ENCODE measurements at places on chromosomes 5 and 9.

- no peak overlapping the region for H3K4me3 ChIP-seq
- H3K4me1 ChIP-seq, result no peaks in the 10 kb centered on the region
- no peak for DNase-seq
- no peak overlapping the region for H3K27ac ChIP-seq
- no peaks in the 10 kb centered on the region for H3K27me3 ChIP-seq
- peaks cover 14% of the 10 kb centered on the region for H3K36me3 ChIP-seq
Measured at GRCh38 chr5:122602700-122603099, 172.2 kb upstream of the SNX2 start.

DNA sequence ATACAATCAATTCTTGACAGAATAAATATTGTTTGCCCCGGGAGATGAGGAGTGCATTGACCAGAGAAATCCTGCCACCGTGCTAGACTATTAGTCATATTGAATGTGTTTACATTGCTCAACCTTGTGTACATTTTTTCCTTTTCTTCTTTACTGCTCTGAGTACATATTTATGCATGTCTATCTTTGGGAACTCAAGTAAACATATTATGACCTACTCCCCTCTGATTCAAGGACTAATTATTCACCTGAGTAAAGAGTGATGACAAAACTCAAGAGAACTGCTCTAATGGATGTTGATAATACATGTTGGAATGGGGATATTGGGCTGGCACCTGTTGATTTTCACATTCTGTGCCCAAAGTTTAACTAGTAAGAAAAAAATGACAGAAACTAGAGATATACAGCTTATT is 3.9 kb upstream of the SPINK1 start:
- H3K4me1 ChIP-seq, result no peaks in the 10 kb centered on the region
- peaks cover 5% of the 10 kb centered on the region for H3K27me3 ChIP-seq
- H3K36me3 ChIP-seq, result no peaks in the 10 kb centered on the region

- H3K27ac ChIP-seq, result no peak overlapping the region
- peaks cover 4% of the 10 kb centered on the region for H3K36me3 ChIP-seq
- DNase-seq, result no peak
- no peaks in the 10 kb centered on the region for H3K4me1 ChIP-seq
Measured at GRCh38 chr5:109250533-109251329, 159.0 kb downstream of the PJA2 start.

- H3K27ac ChIP-seq, result no peak overlapping the region
- peaks cover 14% of the 10 kb centered on the region for H3K4me1 ChIP-seq
- no peaks in the 10 kb centered on the region for H3K36me3 ChIP-seq
- peak; percentile 89 for DNase-seq
Measured at GRCh38 chr9:114108016-114108833, 9.1 kb upstream of the KIF12 start.

DNA sequence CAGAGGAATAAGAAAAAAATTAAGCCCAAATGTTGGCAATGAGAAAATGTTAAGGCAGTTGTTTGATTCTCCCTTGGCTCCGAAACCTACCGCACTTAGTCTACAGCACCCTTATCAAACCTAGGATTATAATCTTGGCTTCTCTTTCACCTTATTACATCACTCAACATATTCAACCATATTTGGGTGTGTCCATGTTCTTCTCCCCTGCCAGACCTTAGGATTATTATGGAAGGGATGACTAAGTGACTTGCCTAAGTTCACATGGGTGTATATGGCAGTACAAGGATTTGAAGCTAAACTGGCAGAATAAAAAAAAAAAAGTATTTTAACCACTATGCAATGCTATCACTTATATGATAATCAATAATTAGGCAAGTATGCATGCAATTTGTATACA is 76.4 kb downstream of the PLK2 start:
- peaks cover 13% of the 10 kb centered on the region for H3K36me3 ChIP-seq
- DNase-seq, result no peak
- H3K27ac ChIP-seq, result no peak overlapping the region
- no peaks in the 10 kb centered on the region for H3K27me3 ChIP-seq
- no peaks in the 10 kb centered on the region for H3K4me1 ChIP-seq
- H3K4me3 ChIP-seq, result no peak overlapping the region

- no peak overlapping the region for H3K4me3 ChIP-seq
- H3K4me1 ChIP-seq, result peaks cover 38% of the 10 kb centered on the region
- no peaks in the 10 kb centered on the region for H3K36me3 ChIP-seq
- H3K27ac ChIP-seq, result no peak overlapping the region
- peaks cover 20% of the 10 kb centered on the region for H3K27me3 ChIP-seq
Measured at GRCh38 chr9:136645352-136645902, 17.3 kb upstream of the EGFL7 start.

DNA sequence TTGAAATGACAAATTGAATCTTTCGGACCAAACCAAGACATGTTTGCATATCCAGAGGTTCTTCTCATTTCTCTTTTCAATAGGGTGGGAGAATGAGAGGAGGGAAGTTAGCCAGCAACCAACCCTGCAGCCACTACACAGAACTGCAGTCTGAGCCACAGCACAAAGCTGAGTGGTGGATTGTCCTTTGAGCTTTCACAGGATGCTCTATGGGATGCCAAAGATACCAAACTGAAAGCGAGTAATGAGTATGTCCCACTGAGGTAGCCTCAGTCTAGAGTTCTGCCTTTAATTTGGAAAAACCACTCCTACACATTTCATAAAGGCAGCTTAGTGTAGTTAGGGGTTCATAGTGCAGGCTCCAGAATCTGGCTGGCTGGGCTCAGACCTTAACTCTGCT is 114.9 kb downstream of the MARCHF3 start:
- peaks cover 81% of the 10 kb centered on the region for H3K4me1 ChIP-seq
- no peak overlapping the region for H3K27ac ChIP-seq
- no peaks in the 10 kb centered on the region for H3K27me3 ChIP-seq
- peaks cover 10% of the 10 kb centered on the region for H3K36me3 ChIP-seq
- no peak for DNase-seq

DNA sequence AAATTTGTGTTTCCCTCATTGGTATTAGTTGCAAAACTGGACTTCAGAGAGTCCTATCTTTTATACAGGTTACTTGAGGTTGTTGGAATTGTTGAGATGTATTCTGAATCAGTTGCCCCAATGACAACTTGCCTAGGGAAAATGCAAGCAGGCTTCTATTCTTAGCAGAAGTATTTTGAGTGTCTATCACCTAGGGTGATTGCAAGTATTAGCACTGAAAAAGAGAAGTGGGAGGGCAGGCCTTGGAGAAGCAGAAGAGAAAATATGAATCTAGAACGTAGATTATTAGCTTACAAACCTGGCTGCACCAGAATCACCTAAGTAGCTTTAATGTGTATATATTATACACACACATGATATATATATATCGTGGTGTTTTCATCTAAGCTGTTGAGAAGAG is 43.2 kb downstream of the ADAMTS12 start:
- no peak for DNase-seq
- H3K4me3 ChIP-seq, result no peak overlapping the region
- peaks cover 32% of the 10 kb centered on the region for H3K36me3 ChIP-seq
- no peaks in the 10 kb centered on the region for H3K27me3 ChIP-seq

- peaks cover 14% of the 10 kb centered on the region for H3K27me3 ChIP-seq
- H3K27ac ChIP-seq, result no peak overlapping the region
- no peak for DNase-seq
- peaks cover 11% of the 10 kb centered on the region for H3K4me1 ChIP-seq
- H3K4me3 ChIP-seq, result no peak overlapping the region
Measured at GRCh38 chr9:89956907-89957306, 352.1 kb downstream of the GADD45G start.

- H3K27ac ChIP-seq, result no peak overlapping the region
- H3K36me3 ChIP-seq, result peaks cover 9% of the 10 kb centered on the region
Measured at GRCh38 chr9:134514503-134514902, 127.1 kb upstream of the COL5A1 start.

- H3K36me3 ChIP-seq, result peaks cover 63% of the 10 kb centered on the region
- H3K27ac ChIP-seq, result peak overlapping the region; percentile 98
- no peak for DNase-seq
- H3K4me3 ChIP-seq, result peak overlapping the region; percentile 75
- peaks cover 48% of the 10 kb centered on the region for H3K4me1 ChIP-seq
Measured at GRCh38 chr5:141493500-141494422, 4.9 kb downstream of the PCDHGC5 start.

GRCh38 chr9:15856591-15856990 is 303.7 kb downstream of the CCDC171 start:
- H3K36me3 ChIP-seq, result peaks cover 4% of the 10 kb centered on the region
- no peak overlapping the region for H3K4me3 ChIP-seq
- H3K27me3 ChIP-seq, result peaks cover 9% of the 10 kb centered on the region
- H3K27ac ChIP-seq, result no peak overlapping the region
- no peaks in the 10 kb centered on the region for H3K4me1 ChIP-seq

DNA sequence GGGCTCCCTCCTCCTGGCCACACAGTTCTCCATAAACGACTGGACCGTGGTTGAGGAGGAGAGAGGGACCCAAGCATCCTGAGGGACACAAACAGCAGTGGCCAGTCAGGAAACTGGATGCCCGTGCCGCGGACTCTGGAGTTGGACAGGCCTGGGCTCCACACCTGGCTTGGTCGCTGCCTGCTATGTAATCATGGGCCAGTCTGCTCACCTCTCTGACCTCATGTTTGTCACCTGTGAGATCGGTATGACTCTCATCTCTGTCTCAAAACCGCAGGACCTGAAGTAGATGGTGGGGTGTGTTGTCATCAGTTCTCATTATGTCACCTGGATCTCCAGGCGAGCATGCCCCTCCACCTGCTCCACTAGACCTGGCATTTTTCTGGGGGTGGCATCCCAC is 14.5 kb downstream of the CXXC5 start:
- H3K4me3 ChIP-seq, result no peak overlapping the region
- H3K27me3 ChIP-seq, result no peaks in the 10 kb centered on the region
- H3K27ac ChIP-seq, result no peak overlapping the region
- H3K36me3 ChIP-seq, result no peaks in the 10 kb centered on the region

GRCh38 chr9:113823421-113823820 is 52.7 kb upstream of the ZNF618 start:
- H3K4me3 ChIP-seq, result no peak overlapping the region
- peaks cover 20% of the 10 kb centered on the region for H3K27me3 ChIP-seq
- H3K4me1 ChIP-seq, result no peaks in the 10 kb centered on the region
- DNase-seq, result no peak
- no peaks in the 10 kb centered on the region for H3K36me3 ChIP-seq
- H3K27ac ChIP-seq, result no peak overlapping the region

- H3K4me3 ChIP-seq, result no peak overlapping the region
- peaks cover 17% of the 10 kb centered on the region for H3K4me1 ChIP-seq
- H3K27me3 ChIP-seq, result peaks cover 17% of the 10 kb centered on the region
- no peaks in the 10 kb centered on the region for H3K36me3 ChIP-seq
Measured at GRCh38 chr9:70472268-70473249, 58.1 kb upstream of the KLF9 start.

DNA sequence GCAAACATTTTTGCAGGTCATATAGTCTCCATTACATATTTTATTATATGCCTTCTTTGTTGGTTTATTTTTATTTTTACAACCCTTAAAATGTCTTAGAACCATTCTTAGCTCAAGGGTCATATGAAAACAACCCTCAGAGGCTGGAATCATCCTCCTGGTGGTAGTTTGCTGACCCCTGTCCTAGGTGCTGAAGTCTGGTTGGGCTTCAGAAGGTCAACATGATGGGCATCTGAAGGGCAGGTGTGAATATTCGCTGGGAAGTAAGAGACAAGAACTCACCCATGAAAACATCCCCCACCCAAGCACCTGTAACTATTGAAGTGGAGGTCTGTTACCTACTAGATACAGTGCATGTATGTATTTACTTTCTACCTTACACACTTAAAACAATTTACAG is 75.4 kb downstream of the OSMR start:
- no peak overlapping the region for H3K4me3 ChIP-seq
- peak; percentile 62 for DNase-seq
- no peak overlapping the region for H3K27ac ChIP-seq
- peaks cover 5% of the 10 kb centered on the region for H3K4me1 ChIP-seq
- no peaks in the 10 kb centered on the region for H3K27me3 ChIP-seq

DNA sequence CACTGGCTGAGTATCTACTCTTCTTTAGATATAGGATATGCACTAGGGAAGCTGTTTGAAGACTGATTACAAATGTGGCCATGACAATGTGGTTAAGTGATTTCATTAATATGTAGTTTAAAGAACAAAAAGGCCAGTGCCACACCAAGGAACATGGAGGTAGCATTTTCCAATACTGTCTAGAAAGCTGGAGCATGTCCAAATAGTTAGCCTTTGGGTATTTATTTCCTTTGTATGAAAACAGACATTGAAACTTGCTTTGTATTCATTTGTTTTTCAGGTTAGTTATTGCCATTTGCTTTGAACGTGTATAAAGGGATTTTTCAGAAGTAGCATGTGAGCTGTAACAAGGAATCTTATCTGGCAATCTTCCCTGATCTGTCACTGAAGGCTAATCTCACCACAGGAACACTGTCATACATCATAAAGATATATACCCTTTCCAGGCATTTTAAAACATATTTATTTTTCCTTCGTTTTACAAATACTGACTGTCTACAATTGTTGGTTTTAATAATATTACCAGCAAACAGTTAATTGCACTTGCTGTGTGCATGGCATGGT is 93.4 kb downstream of the PLPPR1 start:
- H3K4me1 ChIP-seq, result no peaks in the 10 kb centered on the region
- H3K36me3 ChIP-seq, result peaks cover 12% of the 10 kb centered on the region
- no peaks in the 10 kb centered on the region for H3K27me3 ChIP-seq
- no peak for DNase-seq

- no peaks in the 10 kb centered on the region for H3K36me3 ChIP-seq
- H3K4me3 ChIP-seq, result no peak within 1 kb of the TSS
- H3K27me3 ChIP-seq, result peaks cover 10% of the 10 kb centered on the region
- no peak for DNase-seq
Measured at GRCh38 chr5:150289551-150290390, at the start of gene CAMK2A. Gene CAMK2A, minus strand, starts transcription at chr5:150289773. Its CDS starts 148 bp downstream, at chr5:150289625.

GRCh38 chr5:176371621-176372539 is 6.6 kb downstream of the ARL10 start:
- peaks cover 42% of the 10 kb centered on the region for H3K36me3 ChIP-seq
- no peak overlapping the region for H3K4me3 ChIP-seq
- H3K27me3 ChIP-seq, result peaks cover 14% of the 10 kb centered on the region
- no peak overlapping the region for H3K27ac ChIP-seq
- no peak for DNase-seq
- H3K4me1 ChIP-seq, result peaks cover 8% of the 10 kb centered on the region

DNA sequence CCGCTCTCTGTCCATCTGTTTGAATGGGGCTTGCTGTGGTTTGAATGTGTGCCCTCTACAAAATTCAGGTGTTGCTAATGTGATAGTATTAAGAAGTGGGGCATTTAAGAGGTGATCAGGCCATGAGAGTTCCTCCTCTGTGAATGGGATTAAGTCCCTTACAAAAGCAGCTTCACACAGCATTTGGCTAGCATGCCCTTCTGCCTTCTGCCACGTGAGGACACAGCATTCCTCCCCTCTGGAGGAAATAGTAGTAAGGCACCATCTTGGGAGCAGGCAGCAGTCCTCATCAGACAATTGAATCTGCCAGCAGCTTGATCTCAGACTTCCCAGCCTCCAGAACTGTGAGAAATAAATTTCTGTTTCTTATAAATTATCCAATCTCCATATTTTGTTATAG is 540.2 kb downstream of the CSNK1G3 start:
- H3K27ac ChIP-seq, result peak overlapping the region; percentile 91
- H3K4me3 ChIP-seq, result no peak overlapping the region
- no peak for DNase-seq
- H3K36me3 ChIP-seq, result no peaks in the 10 kb centered on the region
- H3K27me3 ChIP-seq, result no peaks in the 10 kb centered on the region

- H3K36me3 ChIP-seq, result no peaks in the 10 kb centered on the region
- peak overlapping the region; percentile 79 for H3K4me3 ChIP-seq
- H3K27me3 ChIP-seq, result peaks cover 4% of the 10 kb centered on the region
- peaks cover 43% of the 10 kb centered on the region for H3K4me1 ChIP-seq
- DNase-seq, result peak; percentile 84
Measured at GRCh38 chr9:19464764-19465585, 56.2 kb downstream of the ACER2 start.

All from nephron progenitor cell (in vitro differentiated cells).